ENCODE measurements at places on chromosomes 12 and 14.

DNA sequence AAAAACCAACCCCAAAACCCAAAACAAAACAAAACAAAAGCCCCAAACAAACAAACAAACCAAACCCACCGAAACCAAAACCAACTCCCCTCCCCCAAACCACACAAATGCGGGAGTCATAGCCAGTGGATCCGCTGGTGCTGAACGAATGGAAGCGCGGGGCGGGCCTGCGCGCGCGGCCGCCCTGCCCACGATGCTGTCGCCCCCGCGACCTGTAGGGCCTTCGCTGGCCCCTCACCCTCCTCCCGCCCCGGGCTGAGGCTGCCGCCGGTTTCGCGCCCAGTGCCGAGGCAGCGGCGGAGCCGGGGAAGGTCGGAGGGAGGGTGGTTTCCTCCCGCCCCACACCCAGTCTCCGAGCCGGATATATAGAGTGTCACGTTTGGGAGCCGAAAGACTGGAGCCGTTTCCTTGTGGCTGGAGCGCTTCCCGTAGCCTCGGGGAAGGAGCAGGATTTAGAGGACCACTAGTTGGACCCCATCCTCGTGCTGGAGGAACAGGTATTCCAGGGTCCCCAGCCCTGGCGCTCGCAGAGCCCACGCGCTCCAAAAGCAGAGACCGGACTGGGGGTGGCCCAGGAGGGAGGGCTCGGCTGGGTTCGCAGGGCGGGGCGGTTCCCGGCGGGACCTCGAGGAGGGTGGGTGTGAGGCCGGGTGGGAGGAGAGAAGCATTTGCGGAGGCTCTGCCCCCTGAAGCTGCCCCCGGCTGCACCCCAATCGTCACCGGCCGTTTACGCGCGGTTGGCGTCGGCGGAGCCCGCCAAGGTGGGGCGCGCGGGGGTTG is at the start of gene FAR2:
TSS of gene FAR2 (plus strand) at position 368 of the 780 bp plus-strand sequence. CDS start 121,172 bp downstream, outside the sequence.
- DNase-seq = peak; percentile 38

GRCh38 chr14:25944020-25944419 is 653.8 kb downstream of the NOVA1 start:
- DNase-seq = no peak

- no peak for DNase-seq
Observed at GRCh38 chr12:46354111-46354801, 18.3 kb downstream of the SLC38A2 start.

GRCh38 chr12:16348435-16349130 is 1.1 kb downstream of the MGST1 start:
- no peak for DNase-seq

DNA sequence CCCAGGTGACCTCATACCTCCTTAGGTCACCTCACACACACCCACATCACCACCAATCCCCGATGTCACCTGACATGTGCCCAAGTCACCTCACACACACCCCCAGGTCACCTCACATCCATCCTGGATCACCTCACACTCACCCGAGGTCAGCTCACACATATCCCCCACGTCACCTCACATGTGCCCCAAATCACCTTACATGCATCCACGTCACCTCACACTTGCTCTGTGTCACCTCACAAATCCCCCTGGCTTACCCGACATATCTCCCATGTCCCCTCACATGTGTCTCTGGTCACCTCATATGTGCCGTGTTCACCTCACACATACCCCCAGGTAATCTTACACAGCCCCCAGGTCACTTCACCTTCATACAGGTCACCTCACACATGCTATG is 864.6 kb downstream of the TMEM121 start:
- no peak for DNase-seq

GRCh38 chr12:118391424-118391823 is 15.1 kb downstream of the SUDS3 start:
- DNase-seq = no peak

DNA sequence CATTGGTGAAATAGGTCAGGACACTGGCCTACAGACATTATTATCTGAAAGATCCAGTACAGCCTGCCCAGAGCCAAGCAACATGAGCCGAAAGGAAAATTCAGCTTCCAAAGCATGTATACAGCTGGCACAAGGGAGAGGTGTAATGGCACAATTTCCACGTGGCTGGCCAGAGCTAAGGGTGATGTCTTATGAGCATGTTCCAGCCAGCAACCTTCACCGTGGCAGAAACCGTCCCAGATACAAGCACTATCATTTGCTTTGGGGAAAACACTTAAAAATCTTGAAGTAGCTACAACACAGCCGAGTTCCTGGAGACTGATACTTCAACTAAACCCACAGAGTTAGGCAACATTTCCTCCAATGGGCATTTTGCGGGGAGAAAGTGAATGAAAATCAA is 44.5 kb downstream of the CORO1C start:
- DNase-seq = no peak

Data from stimulated activated CD4-positive, alpha-beta T cell treated with anti-CD3 and anti-CD28 coated beads, TNF-alpha, amount 100 ng/mL, for 4 hours (primary cell).